ENCODE measurements at places on chromosomes 7 and 10. TPM values are rescaled to one million over a fixed set of nuclear protein-coding genes. Genes with fewer than 3 reads are reported as not detected.

STEAP2 gene
- 4.0 TPM for total RNA-seq

GRCh38 chr10:71731791-71732190 lies 12.2 kb upstream of the C10orf105 start:
- DNase-seq, result no peak

- DNase-seq, result no peak
These were observed 84.3 kb upstream of the ADRB1 start for GRCh38 chr10:113959383-113959760.

- DNase-seq, result peak; percentile 38
These were observed 968 bp upstream of the INMT start for GRCh38 chr7:30750683-30751650.

NEUROG3 gene
- not detected for total RNA-seq

DNA sequence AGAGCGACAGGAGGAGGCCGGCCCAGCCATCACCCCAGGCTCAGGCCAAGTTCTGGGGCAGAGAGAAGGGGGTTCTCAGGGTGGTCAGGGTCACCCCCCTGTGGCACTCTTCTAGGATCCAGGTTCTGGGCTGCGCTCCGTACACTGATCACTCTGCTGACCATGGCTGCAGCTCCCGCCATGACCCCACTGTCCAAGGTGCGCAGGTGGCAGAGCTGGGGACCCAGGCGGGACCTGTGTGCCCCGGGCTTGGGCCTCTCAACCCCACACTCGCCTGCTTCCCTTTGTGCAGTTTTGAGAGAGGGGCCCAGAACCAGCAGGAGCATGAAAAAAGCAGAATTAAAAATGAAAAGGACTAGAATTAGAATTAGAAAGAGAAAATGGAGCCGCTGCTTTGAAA lies 227.1 kb downstream of the FANK1 start:
- no peak for DNase-seq

DNA sequence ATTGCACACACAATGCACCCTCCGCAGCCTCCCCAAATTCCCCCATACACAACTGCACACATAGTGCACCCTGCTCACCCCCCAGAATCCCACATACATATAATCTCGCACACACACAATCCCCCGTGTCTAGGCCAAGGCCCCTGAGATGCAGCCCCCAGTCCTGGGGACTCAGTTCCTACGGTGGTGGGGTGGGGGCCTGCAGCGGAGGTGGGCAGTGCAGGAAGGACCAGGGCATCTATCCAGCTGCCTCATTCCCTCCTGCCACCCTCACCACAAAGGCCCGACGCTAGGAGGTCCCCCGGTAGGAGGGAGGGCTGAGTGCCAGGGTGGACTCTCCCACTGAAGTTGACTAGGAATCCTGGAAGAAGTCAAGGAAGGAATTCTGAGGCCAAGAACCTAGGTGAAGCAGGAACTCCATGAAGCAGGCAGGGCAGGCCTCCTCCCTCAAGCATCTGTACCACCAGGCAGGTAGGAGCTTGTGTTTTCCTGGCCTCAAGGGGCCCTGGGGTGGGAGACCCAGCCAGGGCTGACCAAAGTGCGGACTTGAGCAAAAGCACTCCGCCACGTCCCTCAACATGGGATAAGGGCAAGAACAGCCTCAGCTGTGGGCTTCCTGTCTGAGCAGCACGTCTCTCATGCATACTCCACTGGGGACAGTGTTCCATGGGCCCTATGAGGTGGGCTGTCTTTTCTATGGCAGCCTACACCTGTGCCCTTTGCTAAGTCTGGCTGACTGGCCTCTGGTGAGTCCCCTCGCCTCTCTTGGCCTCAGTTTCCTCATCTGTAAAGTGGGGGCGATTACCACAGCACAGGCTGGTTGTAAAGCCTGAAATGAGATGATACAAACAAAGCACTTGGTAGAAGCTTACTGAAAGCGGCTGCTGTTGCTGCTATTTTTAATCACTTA lies 145.7 kb downstream of the MAPK8 start:
- no peak for DNase-seq

DNA sequence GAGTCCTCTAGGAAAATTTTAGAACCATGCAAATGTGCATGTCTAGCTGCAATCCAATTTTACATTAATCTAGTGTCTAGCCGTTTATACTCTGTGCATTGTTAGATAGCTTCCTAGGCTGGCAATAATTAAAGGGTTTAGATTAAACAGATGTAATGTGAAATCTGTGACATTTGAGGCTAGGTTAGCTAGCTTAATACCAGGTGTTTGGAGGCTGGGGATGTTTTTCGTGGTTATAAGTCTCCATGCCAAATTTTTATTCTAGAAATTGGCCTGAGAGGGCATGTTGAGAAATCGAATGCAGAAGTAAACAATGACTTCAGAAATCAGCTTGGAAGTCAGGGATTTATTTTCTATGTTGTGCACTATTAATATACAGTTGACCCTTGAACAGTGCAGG lies 94.2 kb downstream of the ST7 start:
- DNase-seq, result no peak

- no peak for DNase-seq
These were observed 22.6 kb downstream of the COL1A2 start for GRCh38 chr7:94417306-94417705.

DNA sequence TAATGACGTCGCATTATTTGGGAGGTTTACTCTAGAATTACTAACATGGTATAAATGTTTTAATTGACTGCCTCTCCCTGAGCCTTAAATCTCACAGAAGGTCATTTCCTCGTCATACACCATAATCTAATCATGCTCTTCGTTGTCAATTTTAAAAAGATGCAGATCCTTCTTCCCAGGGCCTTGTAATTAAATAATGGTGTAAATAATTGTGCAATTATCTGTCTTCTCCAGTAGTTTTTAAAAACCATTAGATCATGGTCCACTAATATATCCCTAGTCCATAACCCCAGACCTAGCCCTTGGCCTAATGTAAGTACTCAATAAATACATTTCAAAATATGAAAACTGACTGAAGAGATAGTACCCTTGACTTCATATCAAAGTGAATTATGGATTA lies 181.5 kb upstream of the GNAI1 start:
- DNase-seq, result no peak

- DNase-seq, result no peak
These were observed 68.7 kb upstream of the SP4 start for GRCh38 chr7:21359163-21359562.

DNA sequence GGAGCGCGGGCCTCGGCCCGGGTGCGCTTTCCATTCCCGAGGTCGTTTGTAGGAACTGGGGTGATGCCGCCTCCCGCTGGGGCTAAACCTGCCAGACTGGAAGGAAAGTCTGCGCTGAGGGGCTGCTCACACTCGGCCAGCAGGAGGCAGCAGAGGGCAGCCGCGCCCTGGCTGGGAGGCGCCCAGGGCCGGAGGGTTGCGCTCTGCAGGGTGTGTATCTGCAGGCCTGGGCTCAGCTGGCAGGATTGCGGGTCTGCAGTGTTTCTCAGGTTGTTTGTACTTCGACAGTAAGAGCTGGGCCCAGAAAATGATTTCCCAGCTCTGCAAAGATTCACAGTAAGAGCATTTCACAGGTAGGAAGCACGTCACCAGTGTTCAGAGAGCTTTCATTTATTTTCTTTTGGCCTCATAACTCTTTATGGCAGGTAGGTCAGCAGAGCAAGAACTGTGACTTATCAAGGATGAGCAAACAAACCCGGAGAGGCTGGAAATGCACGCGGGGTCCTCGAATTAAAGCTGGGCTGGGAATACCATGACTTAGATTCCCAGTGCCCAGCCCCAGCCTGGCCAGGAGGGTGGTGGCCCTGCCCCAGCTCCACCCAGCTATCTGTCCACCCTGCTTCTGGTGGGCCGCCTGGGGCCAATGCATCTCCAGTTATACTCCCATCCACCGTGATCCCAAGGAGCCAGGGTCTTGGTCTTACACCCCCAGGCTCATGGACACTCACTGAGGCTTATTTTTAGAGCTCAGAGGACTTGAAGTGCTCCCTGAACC lies 15.2 kb upstream of the PPP2R2D start:
- peak; percentile 95 for DNase-seq

TMEM176B gene
- 0.35 TPM for total RNA-seq

DNA sequence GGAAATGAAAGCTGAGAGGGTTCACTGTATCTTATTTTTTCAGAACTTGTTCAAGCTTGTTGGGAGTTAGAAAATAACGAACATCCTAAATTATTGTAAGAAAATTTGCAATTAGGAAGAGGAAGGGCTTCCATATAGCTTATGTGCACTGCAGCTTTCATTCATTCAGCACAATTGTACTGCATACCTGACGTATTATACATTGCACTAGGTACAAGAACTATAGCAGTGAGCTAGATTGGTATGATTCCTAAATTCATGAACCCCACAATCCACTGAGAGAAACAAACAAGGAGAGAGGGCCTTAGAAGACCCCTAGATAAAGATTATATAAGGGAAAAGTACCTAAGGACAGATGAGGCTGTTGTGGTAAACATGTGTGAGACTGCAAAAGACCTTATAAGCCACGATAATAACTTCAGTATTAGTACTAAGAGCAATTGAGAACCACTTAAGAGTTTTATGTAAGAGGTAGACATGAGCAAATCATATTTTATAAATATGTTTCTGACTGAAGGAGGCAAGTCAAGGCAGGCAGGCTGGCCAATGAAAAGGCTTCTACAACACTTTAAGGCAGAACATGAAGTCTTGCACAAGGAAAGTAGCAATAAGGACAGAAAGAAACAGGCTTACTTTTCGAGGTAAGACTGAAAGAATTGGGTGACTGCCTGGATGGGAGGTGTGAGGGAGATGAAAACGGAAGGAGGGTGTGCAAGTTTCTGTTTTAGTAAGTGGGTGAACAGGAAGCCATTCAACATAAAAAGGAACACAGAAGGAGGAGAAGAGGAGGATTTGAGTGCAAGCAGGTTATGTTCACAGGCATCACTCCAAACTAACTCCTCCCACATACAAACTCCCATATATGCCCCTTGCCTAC lies 77.9 kb upstream of the LRRN3 start:
- no peak for DNase-seq

- DNase-seq, result peak; percentile 90
These were observed 1378.7 kb downstream of the XPNPEP1 start for GRCh38 chr10:108544500-108545120.

SPDYE8 gene
- total RNA-seq, result not detected

NAT16 gene
- total RNA-seq, result not detected

GRCh38 chr10:78779339-78779955 lies 289.3 kb upstream of the ZMIZ1 start:
- DNase-seq, result peak; percentile 30

GRCh38 chr7:3000566-3000965 lies 43.1 kb downstream of the CARD11 start:
- no peak for DNase-seq

DNA sequence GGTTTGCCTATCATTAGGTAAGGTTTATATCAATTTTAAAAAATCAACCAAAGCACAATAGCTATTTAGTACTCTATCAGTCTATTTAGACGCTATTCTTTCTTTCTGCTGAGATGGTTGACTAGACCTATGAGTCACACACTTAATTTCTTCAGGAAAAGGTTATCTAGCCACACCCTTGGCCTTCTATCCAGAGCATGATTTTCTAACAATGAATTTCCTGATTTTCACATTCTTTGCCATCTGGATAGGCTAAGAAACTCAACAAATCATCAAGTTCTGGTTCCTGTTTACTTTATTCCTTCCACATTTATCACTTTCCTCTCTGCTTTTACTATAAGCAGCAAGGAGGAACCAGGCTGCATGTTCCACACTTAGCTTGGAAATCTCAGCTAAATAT lies 8.1 kb downstream of the PRPS1L1 start:
- no peak for DNase-seq

- DNase-seq, result no peak
These were observed 120.2 kb upstream of the STARD3NL start for GRCh38 chr7:38057829-38058228.

PARD3 gene
- 74.8 TPM for total RNA-seq

DNA sequence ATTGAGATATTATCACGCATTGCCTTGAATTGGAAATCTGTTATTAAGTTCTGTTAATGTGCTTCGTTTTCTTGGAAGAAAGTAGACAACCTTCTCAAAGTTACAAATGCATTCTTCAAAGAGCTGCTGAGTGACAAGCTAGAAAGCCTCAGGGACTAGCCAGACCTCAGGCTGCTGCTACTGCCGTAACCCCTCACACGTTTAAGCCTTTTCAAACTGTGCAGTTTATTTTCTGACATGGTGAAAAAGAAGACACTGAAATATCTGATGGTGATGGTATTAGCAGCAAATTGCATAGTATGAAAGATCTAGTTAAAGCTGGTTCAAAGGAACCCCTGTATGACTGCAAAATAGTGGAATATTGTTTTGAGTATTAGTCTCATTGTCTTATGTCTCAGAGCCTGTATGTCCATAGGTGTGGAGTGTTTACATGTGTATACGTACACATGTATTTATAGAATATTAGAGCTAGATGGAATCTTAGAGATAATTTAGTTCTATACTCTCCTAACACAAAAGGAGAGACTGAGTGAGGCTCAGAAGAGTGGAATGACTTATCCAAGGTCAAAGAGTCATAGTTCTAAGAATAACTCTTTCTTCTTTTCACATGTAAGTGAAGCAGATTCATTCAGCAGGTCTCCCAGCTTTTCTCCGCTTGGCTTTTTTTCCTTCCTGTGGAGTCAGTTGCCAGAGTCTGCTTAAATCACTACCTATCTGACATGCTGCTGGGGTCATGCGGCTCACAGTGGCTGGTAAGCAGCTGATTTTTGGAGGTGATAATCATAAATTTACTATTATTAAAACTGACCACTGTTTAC lies 431.9 kb downstream of the PLXDC2 start:
- no peak for DNase-seq

DNA sequence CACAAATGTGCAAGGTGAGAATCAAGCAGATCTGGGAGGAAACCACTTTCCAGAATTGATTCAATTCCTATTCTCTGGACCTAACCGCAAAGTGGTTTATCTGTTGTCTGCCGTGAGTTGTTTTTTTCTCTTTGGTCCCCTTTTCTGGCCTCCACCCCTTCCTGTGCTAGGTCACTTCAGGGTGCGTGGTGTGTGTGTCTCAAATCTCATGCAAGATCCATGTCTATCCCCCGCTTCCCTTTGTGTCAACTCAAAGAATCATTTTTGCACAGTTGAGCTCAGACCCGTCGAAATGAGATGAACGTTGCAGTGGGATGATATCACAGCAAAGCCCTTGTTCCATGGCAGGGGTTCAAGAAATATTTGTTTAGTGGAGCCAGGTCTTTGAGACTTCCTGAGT lies 184.5 kb downstream of the GATA3 start:
- DNase-seq, result no peak

MYOZ1 gene
- 3.3 TPM for total RNA-seq

DNA sequence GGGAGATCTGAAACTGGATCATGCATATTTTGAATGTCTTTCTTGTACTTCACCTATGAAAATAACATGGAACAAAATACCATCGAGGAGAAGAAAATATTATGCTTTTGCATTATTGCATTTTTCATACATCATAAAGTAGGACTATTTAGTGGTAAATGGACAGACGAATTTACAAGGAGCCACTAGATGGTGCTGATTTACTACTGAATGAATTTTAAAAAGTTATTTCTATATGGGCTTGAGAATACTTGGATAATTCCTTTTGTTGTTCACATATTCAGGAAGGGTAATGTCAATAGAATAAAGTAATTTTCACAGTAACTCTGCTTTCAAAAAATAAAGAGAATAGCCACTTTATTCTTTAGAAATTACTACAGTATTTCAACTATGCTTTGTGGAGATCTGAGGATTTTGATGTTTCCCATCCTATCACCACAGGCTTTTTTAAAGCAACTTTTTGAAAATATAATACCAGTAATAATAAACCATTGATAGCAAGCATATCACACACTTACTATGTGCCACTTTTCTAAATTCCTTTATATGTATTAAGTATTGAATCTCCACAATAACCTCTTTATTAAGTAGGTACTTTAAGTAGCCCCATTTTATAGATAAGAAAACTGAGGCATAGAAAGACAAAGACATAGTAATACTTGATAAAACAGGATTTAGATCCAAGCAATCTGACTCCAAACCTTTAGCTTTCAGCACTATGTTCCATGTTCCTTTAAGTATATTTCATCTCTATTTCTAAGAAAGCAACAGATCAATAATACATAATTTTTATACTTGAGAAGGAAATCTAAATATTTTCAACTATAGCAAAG lies 38.6 kb downstream of the NEBL start:
- DNase-seq, result no peak

Measured in endodermal cell (in vitro differentiated cells).